ENCODE measurements at places on chromosomes 16 and 17.

DNA sequence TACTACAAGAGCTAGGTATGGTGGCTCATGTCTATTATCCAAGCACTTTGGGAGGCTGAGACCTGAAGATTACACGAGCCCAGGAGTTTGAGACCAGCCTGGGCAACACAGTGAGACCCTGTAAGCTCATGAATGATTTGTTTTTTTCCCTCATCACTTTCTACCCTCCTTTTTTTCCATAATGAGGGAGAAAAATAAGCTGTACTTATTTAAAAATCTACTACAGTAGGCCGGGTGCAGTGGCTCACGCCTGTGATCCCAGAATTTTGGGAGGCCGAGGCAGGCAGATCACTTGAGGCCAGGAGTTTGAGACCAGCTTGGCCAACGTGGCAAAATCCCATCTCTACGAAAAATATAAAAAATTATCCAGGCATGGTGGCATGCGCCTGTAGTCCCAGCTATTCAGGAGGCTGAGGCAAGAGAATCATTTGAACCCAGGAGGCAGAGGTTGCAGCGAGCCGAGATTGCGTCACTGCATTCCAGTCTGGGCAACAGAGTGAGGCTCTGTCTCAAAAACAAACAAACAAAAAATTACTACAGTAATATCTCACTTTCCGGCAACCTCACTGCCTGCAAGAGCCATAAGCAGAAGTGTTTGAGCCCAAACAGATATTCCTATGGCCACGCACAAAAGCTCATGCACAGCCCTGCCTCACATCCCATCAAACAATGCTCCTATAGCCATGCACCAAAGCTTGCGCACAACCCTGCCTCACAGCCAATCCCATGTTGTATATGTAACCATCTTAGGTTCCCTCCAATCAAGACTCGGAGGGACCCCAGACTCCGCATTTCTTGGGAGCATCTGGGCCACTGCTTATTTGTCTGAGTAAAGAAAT lies 37.4 kb downstream of the TK2 start:
- DNase-seq, result no peak

DNA sequence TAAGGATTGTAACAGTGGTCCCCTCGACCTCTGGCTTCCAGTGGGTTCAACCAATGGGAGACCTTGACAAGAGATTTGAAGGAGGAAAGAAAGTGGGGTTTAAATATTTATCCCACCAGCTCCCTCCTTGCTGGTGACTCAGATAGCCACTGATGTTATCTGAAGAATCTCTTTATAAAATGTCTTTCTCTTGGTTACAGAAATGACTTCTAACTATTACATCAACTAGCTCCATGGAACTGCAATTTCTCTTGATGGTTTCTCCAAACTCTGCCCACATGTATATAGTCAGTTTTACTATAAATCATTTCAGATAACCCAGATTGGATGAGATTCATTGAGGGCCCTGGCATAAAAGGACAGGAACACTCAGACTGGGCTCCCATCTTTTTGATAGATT lies 920.2 kb upstream of the SOX9 start:
- DNase-seq, result no peak

DNA sequence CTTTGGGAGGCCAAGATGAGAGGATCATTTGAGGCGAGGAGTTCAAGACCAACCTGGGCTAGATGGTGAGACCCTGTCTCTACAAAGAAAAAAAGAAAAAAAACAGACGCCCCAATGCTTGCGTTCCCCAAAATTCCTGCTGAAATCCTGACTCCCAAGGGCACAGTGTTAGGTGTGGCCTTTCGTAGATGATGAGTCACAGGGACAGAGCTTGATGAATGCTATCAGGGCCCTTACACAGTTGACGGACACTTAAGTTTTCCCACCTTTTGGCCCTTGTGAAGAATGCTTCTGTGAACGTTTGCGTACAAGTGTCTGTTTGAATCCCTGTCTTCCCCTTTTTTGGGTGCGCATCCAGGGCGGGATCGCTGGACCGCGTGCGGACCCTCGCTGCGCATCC lies 16.5 kb upstream of the ZNF750 start:
- no peak for DNase-seq

DNA sequence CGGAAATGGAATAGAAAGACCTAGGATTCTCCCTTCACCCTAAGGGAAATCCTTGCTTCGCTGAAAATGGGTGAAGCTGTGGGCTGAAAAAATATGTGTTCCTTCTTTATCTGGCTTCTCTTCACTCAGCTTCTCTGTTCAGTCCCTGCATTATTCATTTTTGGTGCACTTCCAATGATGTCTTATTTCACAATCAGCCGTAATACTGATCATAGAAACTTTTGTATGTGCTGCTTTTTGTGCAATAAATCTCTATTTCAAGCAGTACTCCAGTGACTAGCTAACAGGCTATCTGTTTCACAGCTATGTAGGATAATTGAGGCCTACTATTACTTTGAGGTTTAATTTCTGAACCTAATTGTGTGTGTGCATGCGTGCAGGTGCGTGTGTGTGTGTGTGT lies 144.6 kb downstream of the FOXL1 start:
- DNase-seq, result no peak

DNA sequence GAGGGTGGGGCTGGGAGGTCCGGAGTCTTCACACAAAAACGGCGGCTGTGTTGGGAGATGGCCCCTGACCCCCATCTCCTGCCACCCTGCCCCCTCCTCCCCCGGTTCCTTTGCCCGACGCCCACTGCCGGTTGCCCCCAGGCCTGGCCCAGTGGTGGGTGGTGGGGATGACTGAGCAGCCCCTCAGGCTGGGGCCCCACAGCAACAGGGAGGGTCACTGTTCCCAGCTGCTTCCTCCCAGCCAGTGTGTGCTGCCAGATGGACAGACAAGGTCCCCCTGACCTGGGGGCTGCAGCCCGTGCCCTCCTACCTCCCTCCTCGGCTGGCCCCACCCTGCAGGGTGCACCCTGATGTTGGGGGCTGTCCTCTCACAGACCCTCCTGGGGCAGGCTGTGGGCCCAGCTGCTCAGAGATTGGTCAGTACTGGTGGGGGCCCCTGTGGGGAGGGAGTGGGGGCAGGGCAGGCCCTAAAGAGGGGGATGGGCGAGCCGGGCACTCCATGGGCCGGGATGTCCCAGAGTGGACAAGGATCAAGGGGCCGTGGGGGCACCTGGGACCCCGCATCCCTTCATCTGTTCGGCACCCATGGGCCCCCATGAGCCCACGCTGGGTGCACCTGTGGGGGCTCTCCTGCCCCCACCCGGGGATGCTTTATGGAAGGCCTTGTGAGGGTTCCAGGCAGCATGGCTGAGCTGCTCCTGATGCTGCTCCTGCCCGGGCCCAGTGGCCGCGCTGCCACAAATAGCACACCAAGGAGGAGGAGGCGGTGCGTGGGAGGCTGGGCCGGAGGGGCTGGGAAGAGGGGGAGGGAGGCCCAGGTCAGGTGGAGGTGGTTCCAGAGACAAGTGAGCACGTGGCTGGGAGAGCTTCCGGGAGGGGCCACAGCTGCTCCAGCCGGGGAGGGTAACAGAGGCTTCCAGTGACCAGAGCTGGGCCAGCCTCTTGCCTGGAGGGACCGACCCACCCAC lies 5.1 kb downstream of the C1QTNF8 start:
- DNase-seq, result no peak

- DNase-seq, result no peak
These were observed 372.7 kb upstream of the ZFHX3 start for GRCh38 chr16:73420676-73421075.

DNA sequence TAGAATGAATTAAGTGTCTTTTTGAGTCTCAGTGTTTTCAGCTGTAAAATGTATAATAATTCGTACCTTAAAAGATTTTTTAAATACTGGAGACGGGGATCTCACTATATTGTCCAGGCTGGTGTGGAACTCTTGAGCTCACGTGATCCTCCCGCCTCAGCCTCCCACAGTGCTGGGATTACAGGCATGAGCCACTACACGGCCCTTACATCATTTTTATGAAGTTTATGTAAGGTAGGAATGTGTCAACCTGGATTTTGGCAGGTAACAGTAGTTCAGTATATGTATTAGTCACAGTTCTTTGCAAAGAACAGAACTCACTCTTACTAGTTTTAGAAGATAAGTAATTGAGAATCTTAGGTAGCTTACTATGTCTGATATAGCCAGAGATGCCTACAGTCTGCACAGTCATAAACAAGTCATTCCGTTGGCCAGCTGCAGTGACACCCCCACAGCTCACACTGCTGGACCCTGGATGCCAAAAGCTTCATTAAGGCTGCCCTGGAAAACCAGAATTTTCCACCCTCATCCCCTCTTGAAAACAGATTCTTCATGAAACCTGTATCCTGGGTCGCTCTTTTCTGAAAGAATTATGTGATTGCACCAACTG lies 583 bp upstream of the COX6A2 start:
- DNase-seq, result no peak

- DNase-seq, result no peak
These were observed 22.8 kb downstream of the UBALD1 start for GRCh38 chr16:4591706-4592470.

- no peak for DNase-seq
These were observed 3.3 kb downstream of the CCL3L1 start for GRCh38 chr17:36193216-36193775.

- no peak for DNase-seq
These were observed 195.0 kb downstream of the FOXL1 start for GRCh38 chr16:86773354-86773715.

- no peak for DNase-seq
These were observed 241.7 kb downstream of the SEC14L1 start for GRCh38 chr17:77382356-77382911.

DNA sequence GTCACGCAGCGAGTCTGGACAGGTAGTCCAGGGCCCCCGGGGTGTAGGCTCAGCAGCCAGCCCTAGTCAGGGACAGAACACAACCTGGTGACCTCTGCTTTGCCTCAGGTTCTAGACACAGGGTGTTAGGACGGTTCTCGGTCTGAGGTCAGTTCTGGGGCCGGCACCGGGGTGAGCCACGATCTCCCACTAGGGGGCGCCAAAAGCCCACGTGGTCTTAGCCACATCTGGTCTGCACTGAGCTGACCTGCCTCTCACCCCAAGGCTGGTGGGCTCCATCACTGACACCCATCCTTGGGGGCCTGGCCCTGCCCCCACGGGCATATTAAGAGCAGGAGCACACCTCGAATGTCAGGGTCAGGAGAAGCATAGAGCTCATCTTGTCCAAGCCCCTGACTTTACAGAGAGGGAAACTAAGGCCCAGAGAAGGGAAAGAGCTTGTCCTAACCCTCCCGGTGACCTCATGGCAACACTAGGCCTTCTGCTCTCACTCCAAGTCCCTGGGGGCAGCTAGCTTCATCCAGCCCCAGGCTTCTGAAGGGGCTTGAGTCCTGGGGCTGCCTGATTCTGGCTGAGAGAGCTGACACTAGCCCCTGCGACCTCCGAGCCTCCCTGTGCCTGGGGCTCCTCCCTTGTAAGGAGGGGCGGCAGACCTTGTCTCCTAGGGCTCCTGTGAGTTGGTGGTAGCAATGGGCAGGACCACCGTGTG lies 9.0 kb downstream of the SLC5A10 start:
- peak; percentile 16 for DNase-seq

DNA sequence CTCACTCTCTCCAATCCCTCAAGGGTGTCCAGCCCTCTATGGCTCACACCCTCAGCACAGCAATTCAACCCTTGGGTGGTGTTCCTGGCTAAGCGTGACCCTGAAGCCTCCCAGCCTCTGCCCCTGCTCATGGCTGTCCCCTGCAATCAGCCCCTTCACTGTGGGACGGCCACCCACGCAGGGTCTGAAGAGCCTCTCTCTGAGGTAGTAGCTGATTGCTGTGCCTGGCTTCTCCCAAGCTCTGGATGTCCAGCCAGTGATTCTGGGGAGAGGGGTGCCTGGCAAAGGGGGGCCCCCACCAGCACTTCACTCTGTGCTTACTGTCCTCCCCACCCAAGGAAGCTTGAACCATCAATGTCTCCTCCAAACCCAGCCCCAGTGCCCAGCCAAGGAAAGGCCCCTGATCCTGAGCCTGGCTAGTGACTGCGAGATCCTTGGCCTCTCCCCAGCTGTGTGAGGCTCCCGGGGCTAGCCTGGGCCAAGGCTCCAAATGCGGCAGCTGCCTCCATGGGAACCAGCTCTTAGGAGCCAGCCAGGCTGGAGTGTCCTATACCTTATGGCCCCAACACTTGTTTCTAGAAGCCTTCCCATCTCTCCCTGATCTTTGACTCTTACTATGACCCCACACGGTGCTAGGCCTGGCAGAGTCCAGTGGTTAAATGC lies 9.9 kb downstream of the MTSS2 start:
- DNase-seq, result no peak

DNA sequence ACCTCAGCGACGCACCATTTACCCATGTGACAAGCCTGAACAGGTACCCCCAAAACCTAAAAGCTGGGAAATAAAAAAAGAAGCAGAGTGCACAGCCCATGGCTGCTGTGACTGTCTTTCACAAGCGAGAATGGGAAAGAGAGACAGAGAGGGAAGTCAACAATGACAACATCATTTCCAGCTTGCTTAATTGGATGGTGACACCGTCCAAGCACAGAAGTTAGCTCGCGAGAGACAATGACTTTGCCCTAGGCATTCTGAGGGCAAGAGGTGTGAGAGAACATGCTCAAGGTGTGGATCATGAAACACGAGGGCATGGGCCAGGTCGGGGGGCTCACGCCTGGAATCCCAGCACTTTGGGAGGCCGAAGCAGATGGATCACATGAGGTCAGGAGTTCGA lies 19.3 kb upstream of the NSMCE1 start:
- no peak for DNase-seq

GRCh38 chr17:28675490-28675889 lies 13.5 kb downstream of the SUPT6H start:
- DNase-seq, result no peak

DNA sequence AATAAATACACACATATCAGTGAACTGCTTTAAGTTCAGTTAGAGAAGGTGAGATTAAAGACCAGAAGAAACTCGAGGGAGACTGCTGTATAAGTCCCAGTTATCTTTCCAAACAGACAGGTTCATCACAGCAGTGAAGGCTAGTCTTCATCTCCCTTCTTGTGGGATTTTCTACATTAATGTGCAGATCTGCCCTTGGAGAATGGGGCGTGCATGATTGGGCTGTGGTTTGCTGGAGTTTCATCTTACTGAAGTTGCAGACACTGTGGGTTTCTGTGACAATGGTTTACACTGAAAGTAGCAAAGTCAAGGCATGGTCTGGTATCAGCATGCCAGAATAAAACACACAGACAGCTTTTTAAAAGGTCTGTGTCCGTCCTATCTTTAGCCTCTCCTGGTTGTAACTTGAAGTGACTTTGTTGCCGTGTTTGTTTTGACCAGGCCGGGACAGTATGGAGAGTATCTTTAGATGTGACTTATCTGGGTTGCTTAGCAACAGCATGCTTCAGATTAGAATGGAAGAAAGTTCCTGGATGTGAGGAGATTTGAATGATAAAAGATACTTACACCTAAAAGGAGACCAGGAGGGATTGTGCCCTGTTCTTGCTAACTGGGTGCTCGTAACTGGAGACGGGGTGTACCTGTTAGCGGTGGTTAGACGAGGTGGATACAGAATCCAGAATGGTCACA lies 16.1 kb downstream of the NAA60 start:
- no peak for DNase-seq

GRCh38 chr17:67137860-67138259 lies 93.5 kb downstream of the CACNG1 start:
- no peak for DNase-seq

Data from astrocyte of the cerebellum (primary cell).